ENCODE measurements at places on chromosomes 7 and 10. TPM values are rescaled to one million over a fixed set of nuclear protein-coding genes. Genes with fewer than 3 reads are reported as not detected.
A peak's percentile ranks its signal among the peaks of the same experiment; 100 is the strongest.

- DNase-seq: no peak
Observed at GRCh38 chr7:8601121-8601520, 167.7 kb downstream of the NXPH1 start.

GRCh38 chr10:75394221-75394620 is 7.3 kb downstream of the ZNF503 start:
- no peak for DNase-seq

- peak; percentile 80 for DNase-seq
Observed at GRCh38 chr10:14653271-14654161, 121.2 kb downstream of the FAM107B start.

- no peak for DNase-seq
Observed at GRCh38 chr10:34190580-34190979, 624.5 kb downstream of the PARD3 start.

DNA sequence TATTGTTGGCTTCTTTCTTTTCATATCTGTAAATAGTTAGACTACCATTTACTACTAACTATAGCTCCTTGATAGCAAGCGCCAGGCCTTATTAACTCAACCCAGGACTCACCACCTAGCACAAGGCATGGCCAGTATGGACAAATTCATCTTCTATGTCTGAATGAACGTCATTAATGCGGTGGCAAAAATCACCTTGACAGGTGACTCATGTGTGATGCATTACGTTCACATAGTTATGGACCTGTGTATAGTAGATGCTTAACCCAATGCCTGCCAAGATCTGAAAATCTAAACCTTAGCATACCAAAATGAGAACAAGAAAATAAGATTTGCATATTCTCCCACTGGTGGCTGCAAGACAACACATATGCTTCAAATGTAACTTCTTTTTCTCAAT is 300.8 kb downstream of the PARD3 start:
- DNase-seq: no peak

- no peak for DNase-seq
Observed at GRCh38 chr7:80412842-80413241, 99.0 kb downstream of the GNAT3 start.

GRCh38 chr7:117767951-117768350 is 105.3 kb downstream of the CTTNBP2 start:
- no peak for DNase-seq

DNA sequence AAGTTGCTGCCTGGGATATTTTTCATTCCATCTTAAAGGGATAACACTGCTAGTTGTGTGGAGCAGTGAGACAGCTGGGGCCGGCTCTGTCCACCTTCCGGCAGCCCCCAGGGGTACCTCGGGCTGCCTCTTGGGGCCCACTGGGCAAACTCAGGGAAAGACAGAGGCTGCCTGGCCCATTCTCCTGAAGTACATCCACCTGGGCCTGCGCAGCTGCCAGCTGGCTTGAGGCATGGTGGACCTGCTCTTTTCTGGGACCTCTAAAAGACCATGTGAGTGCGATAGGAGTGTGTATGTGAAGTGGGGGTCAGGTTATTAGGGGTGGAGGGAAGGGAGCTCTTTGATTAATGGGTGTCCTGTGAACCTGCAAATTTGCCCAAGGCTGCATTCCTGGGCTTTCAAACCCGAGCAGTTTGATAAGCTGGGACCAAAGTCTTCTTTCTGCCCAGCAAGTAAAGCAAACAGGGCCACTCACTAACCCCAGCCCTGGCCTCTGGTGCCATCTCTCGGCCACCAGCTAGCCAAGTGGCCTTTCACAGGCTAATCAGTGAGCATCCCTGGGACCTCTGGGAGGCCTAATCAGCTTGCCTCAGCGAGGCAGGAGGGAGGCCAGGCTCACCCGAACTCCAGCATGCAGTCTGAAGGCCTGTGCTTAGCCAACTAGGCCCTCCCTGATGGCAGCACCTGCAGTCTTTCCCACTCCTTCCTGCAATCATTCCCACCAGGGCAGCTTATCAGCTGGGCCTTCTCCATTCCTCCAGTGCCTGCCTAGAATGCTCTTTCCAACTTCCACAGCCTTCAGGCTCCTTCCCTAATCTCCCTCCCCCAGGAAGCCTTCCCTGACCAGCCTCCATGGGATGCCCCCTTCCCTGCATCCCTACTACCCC is 954.7 kb upstream of the ZNF722 start:
- no peak for DNase-seq

DNA sequence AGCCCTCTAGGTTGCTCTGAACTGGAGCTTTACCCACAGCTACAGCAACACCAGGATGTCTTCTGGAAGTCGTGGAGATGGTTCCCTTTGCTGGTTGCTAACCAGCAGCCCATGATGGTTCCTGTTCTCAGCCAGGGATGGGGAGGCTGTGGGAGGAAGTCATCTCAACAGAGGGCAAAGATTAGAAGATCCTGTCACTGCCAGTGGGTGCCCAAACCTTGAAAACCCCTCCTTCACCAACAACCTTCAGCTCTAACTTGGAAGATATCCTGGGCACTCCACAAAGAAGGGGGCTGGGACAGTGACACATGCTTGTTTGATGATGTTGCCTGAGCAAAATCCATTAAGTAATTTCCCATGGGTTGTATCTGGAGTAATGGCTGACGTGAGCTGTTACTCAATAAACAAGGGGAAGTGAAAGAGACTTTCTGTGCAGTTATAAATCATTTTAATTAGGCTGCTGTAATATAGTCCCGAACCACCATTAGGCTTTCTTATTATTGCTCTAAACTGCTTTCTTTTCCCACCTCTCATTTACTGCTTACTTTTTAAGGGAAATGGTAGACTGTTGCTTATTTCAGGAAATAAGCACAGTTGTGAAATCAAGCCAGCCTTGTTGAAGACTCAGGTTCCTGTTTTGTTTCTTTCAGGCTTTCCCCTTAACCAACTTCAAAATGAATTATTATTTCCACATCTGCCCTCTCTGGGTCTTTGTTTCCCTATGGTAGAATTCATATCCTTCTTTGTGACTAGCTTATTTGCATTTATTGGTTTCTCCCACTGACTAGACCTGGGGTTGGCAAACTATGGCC is 124.8 kb downstream of the PPP1R17 start:
- no peak for DNase-seq

DNA sequence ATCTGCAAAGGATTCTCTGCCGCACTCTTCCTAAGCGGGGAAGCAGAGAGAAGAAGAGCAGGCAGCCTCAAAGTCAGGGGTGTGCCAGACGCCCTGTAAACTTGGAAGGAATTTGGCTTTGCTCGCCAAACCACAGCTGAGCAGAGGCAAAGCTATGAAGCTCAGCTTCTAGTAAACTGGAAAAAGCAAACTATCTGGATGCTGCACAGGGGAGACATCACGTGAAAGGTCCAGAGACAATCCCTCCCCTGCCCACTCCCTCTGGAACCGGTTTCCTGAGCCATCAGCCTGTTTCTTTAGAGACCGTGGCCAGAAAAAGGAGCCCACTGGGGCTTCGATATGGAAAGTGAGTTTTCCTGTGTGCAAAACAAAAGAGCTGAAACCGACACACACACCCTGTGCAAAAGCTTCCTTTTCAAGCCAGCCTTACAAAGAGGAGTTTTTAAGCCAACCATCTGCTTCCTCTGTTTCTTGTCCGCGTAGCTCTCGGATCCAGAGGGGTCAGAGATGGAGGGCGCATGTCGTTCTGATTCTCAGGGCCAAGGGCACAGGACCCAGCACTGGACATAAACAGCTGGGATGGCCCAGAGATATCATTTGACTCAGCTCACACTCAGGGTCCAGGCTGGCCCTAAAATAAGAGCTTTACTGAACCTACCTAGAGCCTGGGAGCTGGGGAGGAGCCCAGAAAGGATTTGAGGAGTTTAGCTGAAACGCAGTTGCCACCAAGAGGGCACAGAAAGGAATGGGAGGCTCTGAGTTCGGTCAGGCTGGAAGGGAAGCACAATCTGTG is 58.2 kb upstream of the DNAAF5 start:
- peak; percentile 81 for DNase-seq

GRCh38 chr7:118280319-118281012 is 56.0 kb downstream of the ANKRD7 start:
- DNase-seq: no peak

DNA sequence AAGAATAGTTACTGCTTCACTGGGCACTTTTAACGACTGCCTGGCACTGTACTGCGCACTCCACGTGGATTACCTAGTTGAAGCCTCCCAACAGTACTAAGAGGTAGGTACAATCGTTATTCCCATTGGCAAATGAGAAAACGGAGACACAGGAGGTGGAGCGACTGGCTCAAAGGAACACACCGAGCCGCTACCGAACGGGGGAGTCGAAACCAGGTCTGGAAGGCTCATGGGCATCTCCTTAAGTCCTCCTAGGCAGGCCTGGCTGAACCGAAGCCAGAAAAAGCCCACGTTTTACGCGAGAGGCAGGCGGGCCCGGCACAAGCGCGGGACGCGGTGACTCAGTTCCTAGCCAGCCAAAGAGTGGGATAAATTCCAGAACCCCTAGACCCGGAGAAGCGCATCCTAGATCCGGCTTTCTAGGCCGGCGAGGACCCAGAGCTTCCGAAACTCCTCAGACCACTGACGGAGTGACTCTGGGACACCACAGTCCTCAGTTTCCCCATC is 472 bp downstream of the PDAP1 start:
- DNase-seq: peak; percentile 75

DNA sequence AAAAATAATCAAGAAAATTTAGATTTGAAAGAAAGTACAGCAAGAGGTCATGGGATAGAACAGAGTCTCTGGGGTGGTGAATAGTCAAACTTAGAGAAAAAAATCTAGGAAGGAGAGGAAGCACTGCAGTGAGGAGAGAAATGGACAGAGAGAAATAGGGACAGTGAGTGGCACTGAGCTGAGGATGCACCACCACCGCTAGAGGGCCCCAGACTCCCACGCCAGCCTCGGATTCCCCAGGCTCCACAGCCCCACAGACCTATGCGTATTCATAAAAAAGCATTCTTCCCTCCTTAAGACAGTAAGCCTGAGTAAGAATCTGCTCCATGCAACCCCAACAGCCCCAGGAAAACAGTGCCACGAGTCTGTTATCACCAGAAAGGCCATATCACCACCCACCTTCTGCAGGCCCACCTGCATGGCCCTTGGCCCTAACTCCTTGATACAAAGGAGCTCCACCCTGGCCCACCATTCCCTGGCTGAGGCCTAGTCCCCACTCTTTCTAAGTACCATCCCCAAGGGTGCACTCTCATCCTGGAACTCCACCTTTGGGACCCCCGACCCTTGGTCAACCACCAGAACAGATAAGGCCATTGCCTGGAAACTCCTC is 91.0 kb downstream of the ALOX5 start:
- peak; percentile 92 for DNase-seq

DNA sequence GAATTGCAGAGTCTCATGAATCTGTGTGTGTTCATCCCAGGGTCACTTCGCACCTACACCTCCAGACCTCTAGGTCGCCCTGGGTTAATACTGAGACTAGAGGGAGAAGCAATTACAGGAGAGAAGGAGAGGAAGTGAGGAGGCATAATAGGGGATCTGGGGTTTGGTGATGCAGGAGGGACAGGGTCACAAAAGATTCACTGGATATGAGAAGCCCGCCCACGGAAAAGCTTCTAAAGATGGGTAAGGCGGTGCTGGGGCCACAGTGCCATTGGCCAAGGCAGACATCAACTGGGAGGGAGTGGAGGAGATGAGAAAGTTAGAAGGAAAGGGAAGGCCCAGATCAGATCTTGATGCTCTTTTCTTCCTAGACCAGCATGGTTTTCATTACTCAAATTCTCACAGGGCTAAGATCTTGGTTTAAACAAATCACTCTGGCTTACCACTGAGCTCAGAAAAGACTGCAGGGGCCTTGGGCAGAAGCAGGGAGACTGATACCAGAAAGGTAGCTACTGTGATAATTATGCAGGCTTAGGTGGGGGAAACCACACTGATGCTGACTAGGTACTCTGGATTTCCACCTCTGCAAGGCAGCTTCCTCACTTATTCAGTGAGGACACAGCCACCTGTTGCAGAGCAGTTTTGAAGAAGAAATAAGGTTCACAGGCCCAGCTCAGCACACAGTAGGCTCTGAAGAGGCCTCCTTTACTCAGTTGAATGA is 17.4 kb upstream of the ZNF273 start:
- DNase-seq: no peak

Gene TMEM176A
- 35.8 TPM for total RNA-seq

Gene OR2A5
- not detected for total RNA-seq

Gene FGL2
- 179 TPM for total RNA-seq

Gene AEBP1
- total RNA-seq: 179 TPM

Gene MAP3K8
- total RNA-seq: 2.2 TPM

Gene PMS2
- 2.9 TPM for total RNA-seq

Gene TUBAL3
- total RNA-seq: 11.3 TPM

Gene RADIL
- not detected for total RNA-seq

Gene PHF14
- 70.0 TPM for total RNA-seq

Gene RP9
- total RNA-seq: 6.6 TPM

All from stomach (tissue), 19 donors.